Esophagus mucosa (tissue), 1 donor: ENCODE measurements at places on chromosomes 6 and 20.

DNA sequence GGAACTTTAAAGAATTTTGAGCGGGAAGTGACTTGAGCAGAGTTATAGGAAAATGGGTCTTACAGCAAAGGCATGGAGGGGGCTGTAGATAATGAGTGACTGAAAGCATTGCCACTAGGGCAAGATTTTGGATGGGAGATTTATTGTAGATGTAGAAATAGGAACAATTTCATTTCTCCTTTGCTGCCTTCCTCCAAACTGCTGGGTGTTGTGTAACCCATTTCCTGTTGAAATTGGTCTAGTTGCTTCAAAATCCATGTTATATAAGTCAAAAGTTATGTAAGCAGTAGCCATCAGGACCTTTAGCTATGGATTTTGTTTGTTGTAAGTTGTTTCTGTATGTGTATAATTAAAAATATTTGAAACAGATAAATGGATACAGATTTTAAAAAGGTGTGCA lies 11.1 kb downstream of the YWHAB start:
- no peak for ATAC-seq

- no peak for ATAC-seq
Observed at GRCh38 chr6:136923954-136924673, 2.0 kb downstream of the SLC35D3 start.

DNA sequence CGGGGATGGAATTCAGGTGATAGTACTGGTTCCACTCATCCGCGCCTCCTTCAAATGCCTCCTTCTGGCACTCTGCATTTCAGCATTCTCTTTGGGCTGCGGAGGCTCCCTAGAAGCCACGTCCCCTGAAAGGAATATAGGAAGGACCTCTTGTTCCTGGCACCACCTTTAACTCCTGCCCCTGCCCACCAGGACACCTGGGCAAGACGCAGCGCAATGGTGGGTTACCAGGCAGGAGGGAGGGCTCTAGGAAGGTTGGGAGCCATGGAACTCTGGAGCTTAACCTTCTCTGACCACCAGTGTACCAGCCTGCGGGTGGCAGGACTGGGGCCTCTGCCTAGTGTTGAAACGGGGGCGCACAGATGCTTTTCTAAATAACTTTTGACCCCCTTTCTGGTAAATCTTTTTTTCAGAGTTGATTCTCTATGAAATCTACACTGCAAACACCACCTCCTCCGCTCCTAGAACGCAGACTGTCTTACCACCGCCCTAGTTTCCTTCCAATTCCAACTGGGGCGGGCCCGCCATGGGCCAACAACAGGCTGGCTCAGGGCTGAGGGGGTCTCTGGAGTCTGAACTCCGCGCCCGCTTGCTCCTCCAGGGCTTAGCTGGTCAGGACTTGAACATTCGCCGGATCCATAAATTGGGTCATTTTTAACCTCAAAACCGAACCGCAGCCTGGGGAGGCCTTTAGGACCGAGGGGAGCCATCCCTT lies 871 bp upstream of the SYNDIG1 start:
- ATAC-seq: no peak

DNA sequence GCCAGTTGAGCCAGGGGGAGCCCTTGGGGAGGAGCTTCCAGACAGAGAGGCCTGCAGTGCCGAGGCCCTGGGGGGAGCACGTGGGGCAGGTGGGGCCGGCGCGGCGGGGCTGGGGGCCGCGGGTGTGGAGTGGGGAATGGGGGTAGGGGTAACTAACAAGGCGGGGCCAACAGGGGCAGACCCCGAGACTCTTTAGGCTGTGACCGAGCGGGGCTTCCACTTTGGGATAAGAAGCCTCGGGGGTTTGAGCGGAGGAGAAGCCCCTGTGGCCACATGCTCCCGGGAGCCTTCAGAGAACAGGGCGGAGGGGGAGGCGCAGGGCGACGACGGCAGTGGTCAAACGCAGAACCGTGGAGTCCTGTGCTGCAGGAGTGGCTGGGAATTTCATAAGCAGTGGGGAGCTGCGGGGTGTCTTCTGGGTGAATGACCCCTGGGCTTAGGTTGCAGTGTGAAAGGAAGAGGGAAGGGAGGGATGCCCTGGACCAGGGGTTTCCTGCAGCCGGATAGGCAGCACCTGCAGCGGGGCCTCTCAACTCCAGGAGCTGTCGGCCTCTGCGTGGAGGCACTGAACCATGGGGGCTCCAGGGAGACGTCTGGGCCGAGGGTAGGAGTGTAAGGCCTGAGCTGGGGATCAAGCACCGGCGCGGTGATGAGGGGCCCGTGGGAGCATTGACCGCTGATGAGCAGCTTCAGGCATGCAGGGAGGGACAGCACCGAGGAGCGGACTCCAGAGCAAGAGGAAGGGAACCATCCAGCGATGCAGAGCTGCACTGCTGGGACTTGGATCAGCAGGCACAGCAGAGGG lies 121.0 kb downstream of the SYNDIG1 start:
- peak; percentile 22 for ATAC-seq

DNA sequence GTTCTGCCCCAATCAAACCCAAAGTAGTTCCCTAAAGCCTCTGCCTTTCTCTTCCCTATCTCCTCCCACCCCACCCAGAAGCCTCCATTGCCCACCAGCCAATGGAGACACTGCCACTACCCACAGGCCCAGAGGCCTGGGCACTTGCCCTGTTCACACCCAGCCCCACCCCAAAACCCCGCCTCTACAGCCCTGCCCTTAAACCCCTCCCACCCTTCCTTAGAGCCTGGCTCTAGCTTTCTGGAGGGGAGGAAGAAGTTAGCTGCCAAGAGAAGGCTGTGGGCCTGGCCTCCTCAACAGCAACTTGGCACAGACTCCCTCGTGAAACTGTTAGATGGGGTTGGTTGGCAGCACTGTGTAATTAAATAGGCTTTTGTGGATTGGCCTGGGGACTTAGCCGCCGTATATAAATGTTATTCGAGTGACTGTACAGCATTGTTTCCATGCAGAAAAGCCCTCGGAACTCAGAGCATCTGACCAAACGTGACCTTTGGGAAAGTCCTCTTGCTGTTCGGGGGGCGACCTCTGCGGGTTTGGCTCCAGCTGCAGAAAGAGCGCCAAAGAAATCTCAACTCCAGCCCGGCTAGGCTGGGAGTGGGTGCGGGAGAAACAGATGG lies 31.4 kb downstream of the COL11A2 start:
- peak; percentile 80 for ATAC-seq

DNA sequence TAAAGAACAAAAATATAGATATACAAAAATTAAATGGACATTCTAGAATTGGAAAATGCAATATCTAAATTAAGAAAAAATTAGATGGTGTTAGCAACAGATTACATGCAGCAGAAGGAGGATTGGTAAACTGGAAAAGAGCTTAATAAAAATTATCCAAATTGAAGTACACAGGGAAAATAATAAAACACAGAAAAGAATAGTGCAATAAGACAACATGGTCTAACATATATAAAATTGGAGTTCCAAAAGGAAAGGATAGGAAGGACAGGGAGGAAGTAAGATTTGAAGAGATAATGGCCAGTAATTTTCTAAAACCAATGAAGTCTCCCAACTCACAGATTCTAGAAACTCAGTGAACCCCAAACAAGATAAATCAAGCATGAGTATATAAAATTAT lies 194.5 kb downstream of the TBX18 start:
- no peak for ATAC-seq

- no peak for ATAC-seq
Observed at GRCh38 chr20:33019465-33020277, 11.8 kb upstream of the BPIFB6 start.
